Fibroblast of skin of back (primary cell): ENCODE measurements at places on chromosomes 5 and 9.
A peak's percentile ranks its signal among the peaks of the same experiment; 100 is the strongest.

- peak; percentile 84 for DNase-seq
These were observed 10.4 kb downstream of the AMACR start for GRCh38 chr5:33997331-33997983.

DNA sequence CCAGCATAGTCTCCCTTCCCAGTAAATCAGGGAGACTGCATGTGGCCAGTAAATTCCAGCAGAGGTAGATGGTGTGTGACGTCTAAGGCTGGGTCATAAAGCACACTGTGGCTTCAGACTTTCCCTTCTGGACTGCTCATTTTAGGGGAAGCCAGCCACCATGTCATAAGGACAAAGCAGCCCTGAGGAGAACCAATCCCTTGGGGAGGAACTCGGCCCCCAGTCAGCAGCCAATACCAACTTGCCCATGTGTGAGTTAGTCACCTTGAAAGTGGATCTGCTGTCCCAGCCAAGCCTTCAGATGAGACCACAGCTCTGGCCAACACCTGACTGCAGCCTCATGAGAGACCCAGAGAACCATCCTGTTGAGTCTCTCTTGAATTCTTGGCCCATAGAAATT is 14.7 kb upstream of the NINJ1 start:
- no peak for DNase-seq

DNA sequence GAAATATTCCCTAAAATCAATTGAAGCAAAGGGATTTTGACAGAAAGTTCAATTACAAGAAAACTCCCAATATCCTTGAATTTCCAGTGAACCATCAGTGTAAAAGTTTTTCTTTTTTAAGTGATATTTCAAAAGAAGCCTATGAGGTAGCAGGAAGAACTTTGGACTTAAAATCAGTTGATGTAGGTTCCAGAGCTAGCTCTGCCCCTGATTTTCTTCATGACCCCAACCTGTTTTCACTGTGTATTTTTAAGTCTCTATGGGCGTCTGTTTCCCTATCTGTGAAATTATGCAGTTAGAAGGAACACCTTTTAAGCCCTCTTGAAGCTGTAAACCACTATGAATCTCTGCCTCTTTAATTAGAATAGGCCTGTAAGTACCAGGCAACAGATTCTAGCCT is 66.2 kb upstream of the SLC1A1 start:
- no peak for DNase-seq

- no peak for DNase-seq
These were observed 11.7 kb downstream of the TIMD4 start for GRCh38 chr5:156951359-156951758.

GRCh38 chr9:131809941-131810344 is 70.1 kb upstream of the RAPGEF1 start:
- DNase-seq = peak; percentile 16

DNA sequence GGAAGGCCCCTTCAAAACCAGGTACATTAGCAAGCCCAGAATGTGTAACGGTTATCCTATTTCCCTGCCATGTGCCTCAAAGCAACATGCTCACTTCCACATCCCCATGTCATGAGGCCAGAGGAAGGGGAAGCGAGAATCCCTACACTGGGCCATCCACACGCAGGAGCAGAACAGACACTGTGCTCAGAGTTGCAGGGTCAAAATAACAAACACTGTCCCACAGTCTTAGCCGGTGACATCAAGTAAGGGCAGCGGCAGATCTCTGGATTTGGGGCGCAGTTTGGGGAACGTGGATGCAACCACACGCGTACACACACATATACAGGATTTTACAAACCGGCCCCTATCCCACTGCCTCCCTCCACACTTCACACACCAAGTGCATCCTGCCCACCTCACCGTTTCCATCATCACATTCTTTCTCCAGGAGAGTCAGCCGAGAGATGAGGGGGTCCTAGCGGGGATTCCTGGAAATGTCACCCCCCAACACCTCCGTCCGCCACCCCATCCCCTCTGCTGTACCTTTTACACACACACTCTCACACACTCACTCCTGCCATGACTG is 776 bp downstream of the APBA1 start:
- DNase-seq = no peak

GRCh38 chr5:75281716-75282465 is 45.2 kb upstream of the ANKRD31 start:
- DNase-seq = no peak

GRCh38 chr5:378301-378891 is 56.9 kb downstream of the AHRR start:
- peak; percentile 74 for DNase-seq

DNA sequence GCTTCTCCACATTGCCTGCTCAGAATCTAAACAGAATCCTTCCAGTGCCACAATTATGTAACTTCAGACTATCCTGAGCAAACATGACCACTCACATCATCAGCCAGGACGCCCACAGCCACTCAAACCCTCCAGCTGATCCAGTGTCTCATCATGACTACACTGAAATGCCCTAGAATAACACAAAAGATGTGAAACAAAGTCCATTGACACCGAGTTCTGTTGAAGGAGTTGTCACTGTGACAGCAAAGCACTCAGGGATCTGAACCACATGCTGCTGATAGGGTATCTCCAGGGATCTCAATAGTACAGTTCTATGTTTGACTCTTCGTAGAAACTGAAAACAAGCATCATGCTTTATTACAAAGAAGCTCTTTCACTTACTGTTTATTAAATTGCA is 150.2 kb downstream of the GABBR2 start:
- DNase-seq = no peak
